Fibroblast of skin of left quadriceps (primary cell): ENCODE measurements at places on chromosomes 7 and 10.
A peak's percentile ranks its signal among the peaks of the same experiment; 100 is the strongest.

DNA sequence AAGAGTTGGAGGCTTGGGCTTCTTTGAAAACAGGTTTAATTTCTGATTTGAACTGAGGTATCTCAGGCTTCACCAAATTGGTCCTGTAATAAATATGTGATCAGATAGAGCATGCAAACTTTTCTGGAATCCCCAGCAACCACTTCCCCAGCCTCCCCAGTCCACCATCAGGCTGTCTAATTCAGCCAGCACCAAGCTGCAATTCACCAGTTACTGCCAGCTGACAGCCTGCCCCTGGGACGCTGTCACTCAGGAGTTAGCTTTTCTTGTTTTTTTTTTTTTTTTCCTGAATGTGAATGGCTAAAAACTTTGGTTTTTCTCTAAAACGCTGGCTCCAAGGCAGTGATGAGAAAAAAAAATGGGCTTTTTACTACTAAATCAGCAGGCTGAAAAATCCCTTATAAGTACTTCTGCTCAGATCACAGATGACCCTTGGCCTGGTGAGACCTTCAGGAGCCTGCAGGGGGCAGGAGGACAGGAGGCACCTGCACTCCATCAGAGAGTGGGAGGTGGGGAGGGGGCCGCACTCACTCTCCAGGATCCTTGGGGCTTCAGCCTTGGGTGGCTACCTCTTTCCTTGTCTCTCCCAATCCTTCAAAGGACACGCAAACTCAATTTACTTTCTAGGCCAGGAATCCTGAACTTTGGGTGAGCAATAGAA lies 349.4 kb downstream of the GATA3 start:
- no peak for DNase-seq

DNA sequence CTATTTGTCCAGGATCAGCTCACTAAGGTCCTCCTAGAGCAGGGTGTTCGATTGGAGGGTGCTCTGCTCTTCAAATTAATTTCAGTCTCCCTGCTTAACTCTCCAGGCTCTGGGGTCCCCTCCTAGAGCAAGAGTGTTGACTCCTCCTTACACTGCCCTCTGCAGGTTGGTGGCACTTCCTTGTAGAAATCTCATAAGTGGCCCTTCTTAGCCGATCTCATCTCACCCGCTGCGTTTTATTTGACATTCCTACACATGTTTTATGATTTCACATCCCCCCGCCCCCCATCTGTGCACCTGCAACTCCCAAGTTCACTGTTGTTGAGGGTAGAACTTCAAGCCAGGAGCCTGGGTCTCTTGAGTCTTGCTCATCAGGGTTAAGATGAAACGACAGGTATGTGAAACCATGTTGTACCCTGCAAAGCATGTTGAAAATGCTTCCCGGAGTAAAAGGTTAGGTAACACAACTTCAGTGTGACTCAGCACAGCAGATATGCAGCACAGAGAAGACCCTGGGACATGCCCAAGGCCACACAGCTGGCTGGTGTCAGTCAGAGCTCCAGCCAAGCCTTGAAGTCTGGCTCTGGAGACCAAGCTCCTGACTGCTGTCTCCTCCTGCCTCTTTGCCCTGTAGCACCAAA lies 171.2 kb downstream of the PRKAG2 start:
- DNase-seq, result no peak

DNA sequence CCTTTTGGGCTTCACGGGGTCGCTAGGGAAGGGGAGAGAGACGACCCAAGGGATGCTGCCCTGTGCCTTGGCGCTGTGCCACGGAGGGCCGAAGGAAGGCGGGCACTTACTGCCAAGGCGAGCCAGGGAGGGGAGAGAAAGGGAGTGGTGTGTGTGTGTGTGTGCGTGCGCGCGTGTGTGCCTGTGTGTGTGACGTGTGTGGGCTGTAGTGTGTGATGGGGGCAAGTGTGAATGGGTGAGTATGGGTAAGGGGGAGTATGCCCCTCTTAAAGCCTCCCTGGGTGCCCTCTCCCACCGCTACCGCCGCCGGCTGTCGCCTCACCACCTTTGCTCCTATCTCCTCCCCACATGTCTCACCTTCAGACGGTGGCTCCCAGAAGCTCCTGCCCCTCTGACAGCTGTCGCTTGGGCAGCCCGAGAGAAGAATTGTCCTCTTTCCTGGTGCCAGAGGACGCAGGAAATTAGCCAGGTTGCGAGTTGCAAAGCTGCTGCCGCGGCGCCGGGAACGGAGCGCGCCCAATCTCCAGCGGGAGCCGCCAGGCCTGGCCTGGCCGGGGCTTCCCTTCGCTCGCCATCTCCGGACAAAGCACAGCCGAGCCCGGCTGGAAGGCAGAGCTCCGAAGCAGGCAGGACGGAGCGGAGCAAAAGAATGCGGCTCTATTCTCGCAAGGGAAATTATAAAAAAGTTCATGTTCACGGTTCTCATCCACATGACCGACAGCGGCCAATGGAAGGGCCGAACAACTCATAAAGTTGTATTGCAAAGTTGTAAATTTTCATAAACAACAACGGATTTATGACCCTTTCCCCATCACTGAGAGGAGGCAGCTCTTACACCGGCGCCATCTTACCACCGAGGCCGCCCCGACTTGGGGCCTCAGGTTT lies at the start of gene HOXA3:
Gene HOXA3, minus strand, starts transcription at position 653 of the 885 bp plus-strand sequence. CDS start 41,943 bp downstream, outside the sequence.
- DNase-seq, result peak; percentile 77

DNA sequence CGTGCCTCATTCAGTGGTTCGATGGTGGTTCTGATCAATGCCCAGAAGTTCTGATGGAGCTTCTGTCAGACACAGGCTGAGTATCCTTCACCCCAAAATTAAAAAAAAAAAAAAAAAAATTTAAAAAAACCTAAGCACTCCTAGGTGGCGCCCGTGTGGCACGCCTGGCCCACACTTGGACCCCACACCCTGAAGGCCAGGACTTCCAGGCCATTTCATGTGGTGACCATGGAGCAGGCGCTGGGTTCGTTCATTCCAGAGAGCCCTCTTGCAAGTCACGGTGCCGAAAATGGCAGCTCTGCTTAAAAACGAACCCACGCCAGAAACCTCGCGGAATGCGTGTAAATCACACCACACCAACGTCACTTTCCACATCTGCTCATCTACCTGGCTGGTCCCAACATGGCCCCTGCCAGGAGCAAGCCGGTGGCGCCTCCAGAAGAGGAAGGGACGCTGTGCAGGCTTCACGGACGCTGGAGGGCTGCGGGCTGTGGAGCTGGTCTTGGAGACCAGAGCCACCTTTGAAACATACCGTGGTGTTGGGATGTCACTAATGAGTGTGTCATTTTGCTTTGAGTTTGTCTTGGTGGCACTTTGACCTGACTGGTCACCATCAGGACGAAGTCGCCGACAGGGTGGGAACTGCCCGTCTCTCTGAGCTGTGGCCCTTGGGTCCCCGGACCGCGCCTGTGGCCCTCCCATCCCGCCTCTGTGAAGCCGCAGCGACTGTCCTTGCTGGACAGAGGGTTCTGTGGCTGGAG lies 46.0 kb upstream of the PRKAR1B start:
- no peak for DNase-seq

- no peak for DNase-seq
Measured at GRCh38 chr10:125928928-125929585, 32.7 kb downstream of the FANK1 start.

DNA sequence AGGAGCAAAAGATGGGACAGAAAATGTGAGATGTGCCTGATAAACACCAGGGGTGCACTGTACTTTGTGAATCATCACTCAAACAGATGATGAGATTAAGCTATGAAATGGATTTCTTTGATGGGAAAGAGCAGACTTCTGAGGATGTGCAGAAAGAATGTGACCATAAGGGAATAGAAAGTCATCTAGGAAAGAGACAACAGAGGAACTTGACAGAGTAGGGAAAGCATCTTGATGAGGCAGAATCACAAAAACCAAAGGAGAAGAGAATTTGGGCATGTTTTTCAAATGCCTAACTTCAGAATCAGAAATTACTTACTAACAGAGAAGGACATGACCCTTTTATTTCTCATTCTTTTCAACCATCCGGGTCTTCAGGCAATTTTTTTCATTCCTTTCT lies 82.4 kb upstream of the LRRTM3 start:
- DNase-seq, result no peak
